ENCODE measurements at places on chromosomes 16 and 17. TPM values are rescaled to one million over a fixed set of nuclear protein-coding genes. Genes with fewer than 3 reads are reported as not detected.

DNA sequence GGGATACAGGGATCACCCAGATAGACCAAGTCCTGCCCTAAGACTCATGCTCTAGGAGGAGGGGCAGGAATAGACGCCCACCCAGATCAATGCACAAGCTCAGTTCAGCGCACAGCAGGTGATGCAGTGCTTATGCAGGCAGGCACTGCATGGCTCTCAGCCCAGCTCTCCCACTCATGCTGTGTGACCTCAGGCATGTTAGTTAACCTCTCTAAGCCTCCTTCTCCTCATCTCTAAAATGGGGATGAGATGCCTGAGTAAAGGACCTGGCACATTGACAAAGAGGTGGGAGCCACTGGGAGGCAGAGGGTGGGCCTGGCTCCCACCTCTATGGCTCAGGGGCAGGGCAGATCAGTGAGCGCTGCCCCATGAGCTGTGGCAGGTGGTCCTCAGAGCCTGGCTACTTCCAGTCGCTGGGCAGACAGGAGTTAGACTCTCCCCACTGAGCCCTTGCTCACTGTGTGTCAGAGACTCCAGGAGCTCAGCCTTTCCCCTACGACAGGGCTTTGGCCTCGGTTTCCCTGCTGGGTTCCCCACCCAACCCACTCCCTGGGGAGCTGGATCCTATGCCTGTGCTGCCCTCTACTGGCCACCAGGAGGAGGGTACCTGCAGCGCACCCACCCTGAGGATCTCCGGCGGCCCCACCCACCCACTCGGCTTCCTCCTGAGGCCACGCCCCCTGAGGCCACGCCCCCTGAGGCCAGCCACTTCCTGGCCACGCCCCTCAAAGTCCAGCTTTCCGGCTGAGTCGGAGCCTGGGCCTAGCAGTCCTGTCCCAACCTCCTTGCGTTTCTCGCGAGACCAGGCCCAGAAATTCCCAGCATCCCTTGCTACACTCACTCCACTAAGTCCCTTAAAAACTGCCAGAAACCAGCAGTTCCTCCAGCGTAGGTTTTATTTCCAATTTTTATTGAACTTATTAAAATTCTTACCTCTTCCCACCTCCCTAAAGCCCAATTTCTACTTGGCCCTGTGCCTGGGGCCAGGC is 196.1 kb downstream of the GSG1L start:
- H3K36me3 ChIP-seq: no peaks in the 10 kb centered on the region
- H3K27ac ChIP-seq: no peak overlapping the region
- no peaks in the 10 kb centered on the region for H3K4me1 ChIP-seq
- no peak overlapping the region for H3K4me3 ChIP-seq

DNA sequence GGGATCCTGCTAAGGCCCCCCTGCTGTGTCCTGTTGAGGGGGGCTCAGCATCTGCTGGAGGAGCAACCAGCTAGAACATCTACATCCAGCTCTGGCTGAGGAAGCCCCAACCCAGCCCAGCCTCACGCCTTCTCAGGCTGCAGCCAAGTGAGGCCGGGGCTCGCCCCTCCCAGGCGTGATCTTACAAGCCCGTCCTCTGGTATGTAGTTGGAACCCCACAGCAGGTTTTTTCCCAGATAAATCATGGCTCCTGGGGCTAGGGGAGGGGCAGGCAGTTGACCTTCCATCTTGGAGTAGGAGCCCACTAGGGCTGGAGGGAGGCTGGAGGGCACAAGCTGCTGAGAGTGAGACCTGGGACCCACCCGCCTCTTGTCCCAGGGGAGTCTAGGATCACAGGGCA is 4.7 kb downstream of the FAM83G start:
- no peak for DNase-seq
- no peaks in the 10 kb centered on the region for H3K36me3 ChIP-seq
- H3K4me3 ChIP-seq: no peak overlapping the region
- H3K27me3 ChIP-seq: no peaks in the 10 kb centered on the region
- no peaks in the 10 kb centered on the region for H3K4me1 ChIP-seq

The ITGAX gene
- 1.6 TPM for total RNA-seq

The LPO gene
- not detected for total RNA-seq

The FLOT2 gene
- 78.7 TPM for total RNA-seq

DNA sequence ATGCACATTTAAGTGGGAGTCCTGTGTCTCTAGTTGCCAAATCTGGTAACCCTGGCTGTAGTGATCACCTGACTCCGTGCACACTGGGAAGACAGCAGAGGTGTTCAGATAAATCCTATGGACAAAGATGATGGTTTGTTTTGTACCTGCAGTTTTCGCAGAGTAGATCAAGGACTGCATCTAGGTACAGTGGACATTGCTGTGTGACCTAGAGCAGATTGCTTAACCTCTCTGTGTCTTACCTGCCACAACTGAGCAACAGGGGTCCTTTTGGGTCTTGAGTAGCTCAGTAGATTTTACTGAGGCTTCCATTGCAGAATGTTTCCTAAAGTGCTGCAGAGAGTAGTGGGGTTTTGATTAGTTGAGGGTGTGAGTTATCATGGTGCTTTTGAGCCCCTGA is 160.8 kb downstream of the SHISA9 start:
- H3K27me3 ChIP-seq: no peaks in the 10 kb centered on the region
- no peak overlapping the region for H3K4me3 ChIP-seq
- no peaks in the 10 kb centered on the region for H3K4me1 ChIP-seq
- no peak overlapping the region for H3K27ac ChIP-seq
- no peaks in the 10 kb centered on the region for H3K36me3 ChIP-seq

GRCh38 chr16:61791464-61791863 is 244.8 kb downstream of the CDH8 start:
- no peak overlapping the region for H3K4me3 ChIP-seq
- no peaks in the 10 kb centered on the region for H3K36me3 ChIP-seq
- H3K27ac ChIP-seq: no peak overlapping the region
- no peaks in the 10 kb centered on the region for H3K27me3 ChIP-seq
- H3K4me1 ChIP-seq: no peaks in the 10 kb centered on the region
- DNase-seq: no peak

The NATD1 gene
- total RNA-seq: 2.8 TPM

The CCL4L2 gene
- 13.1 TPM for total RNA-seq

- H3K27ac ChIP-seq: no peak overlapping the region
- H3K4me3 ChIP-seq: no peak overlapping the region
- no peaks in the 10 kb centered on the region for H3K36me3 ChIP-seq
- no peak for DNase-seq
- no peaks in the 10 kb centered on the region for H3K4me1 ChIP-seq
These were observed 9.0 kb upstream of the CLEC18A start for GRCh38 chr16:69942099-69942491.

GRCh38 chr16:52925143-52925542 is 127.6 kb downstream of the CHD9NB start:
- no peak for DNase-seq
- no peaks in the 10 kb centered on the region for H3K4me1 ChIP-seq
- no peaks in the 10 kb centered on the region for H3K36me3 ChIP-seq
- no peaks in the 10 kb centered on the region for H3K27me3 ChIP-seq
- no peak overlapping the region for H3K4me3 ChIP-seq
- H3K27ac ChIP-seq: no peak overlapping the region

- H3K4me3 ChIP-seq: no peak overlapping the region
- H3K27me3 ChIP-seq: no peaks in the 10 kb centered on the region
- H3K4me1 ChIP-seq: no peaks in the 10 kb centered on the region
- no peak overlapping the region for H3K27ac ChIP-seq
- no peaks in the 10 kb centered on the region for H3K36me3 ChIP-seq
- no peak for DNase-seq
These were observed 72.0 kb downstream of the SOX9 start for GRCh38 chr17:72192800-72193192.

DNA sequence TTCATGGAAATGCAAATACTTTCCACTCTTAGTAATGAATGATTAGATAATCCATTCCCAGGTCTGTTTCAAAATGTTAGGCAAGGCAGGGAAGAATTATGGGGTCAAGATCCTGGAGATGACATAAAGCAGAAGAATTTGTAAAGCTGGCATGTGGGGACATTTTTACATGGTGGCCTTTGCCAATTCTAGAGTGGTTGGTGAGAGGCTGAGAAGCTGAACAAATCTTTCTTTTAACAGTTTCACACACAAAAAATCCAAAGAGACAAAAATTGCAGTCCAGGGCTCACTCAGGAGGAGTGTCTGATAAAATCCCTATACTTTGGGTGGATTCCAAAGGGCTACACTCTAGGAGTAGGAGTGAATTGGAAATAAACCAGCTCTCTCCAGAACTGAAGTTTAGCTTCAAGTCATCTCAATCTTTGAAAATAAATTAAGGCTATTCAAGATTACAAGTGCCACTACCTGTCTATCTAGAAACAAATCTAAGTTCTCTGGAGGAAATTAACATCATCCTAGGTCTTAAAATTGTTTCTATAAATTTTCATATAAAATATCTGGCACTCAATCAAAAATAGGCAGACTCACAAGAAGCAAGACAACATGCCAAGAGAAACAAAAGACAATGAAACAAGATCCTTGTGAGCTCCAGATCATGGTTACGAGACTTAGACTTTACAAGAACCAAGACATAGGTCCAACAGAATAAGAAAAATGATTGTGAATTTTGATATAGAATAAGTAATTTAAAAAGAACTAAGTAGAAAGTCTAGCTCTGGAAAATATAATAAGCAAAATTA is 113.0 kb upstream of the AXIN2 start:
- no peaks in the 10 kb centered on the region for H3K36me3 ChIP-seq
- no peak overlapping the region for H3K4me3 ChIP-seq
- no peaks in the 10 kb centered on the region for H3K27me3 ChIP-seq
- no peak overlapping the region for H3K27ac ChIP-seq
- H3K4me1 ChIP-seq: peaks cover 2% of the 10 kb centered on the region

The NUP93 gene
- total RNA-seq: 26.1 TPM

All from ovary (tissue), 10 donors.